Fibroblast of skin of right biceps (primary cell): ENCODE measurements at places on chromosomes 4 and X.

GRCh38 chr4:140702096-140702757 lies 54.0 kb downstream of the TBC1D9 start:
- no peak for DNase-seq

DNA sequence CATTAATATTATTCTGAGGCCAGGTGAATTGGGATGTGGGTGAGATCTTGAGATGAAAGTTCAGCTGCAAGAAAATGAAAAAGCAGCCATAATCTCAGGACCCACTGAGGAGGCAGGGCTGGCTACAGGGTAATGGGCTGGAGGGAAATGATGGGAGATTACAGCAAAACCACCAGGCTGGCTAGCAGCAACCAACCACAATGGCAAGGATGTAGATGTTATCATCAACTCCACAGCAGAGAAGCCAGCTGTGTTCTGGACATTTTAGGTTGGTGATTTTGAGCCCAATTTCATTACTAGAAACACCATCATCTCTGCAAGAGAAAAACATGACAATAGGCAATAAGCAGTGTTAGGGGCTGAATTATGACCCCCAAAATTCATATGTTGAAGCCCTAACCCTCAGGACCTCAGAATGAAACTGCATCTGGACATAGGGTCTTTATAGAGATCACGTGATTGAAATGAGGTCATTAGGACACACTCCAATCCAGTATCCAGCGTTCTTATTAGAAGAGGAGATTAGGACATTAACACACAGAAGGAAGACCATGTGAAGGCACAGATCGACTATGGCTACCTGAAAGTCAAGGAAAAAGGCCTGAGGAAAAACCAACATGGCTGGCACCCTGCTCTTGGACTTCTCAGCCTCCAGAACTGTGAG lies 139.8 kb upstream of the KIT start:
- DNase-seq, result no peak

GRCh38 chrX:23317799-23318724 lies 16.6 kb upstream of the PTCHD1 start:
- peak; percentile 7 for DNase-seq

GRCh38 chr4:2046031-2046961 lies 12.8 kb upstream of the NAT8L start:
- no peak for DNase-seq

GRCh38 chrX:69077895-69078455 lies 87.3 kb downstream of the PJA1 start:
- no peak for DNase-seq

DNA sequence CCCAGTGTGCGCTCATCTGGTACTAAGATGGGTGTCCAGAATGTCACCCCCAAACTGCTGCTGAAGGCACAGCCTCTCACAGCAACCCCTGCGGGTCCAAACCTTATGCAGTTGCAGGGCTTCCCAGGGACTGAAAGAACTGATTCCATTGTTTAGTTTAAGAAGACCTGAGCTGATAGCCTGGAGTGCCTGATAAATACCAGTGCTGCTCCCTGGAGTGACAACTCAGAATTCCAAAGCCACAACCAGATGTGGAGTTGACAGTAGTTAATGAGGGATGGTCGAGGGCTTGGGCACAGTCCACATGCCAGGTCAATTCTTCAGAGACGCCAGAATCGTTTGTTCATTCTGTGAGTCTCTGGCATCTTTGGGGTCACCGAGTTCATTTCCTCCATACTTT lies 71.2 kb downstream of the LNX1 start:
- DNase-seq, result no peak

- DNase-seq, result peak; percentile 10
Observed at GRCh38 chr4:148926276-148927260, 484.4 kb upstream of the NR3C2 start.

DNA sequence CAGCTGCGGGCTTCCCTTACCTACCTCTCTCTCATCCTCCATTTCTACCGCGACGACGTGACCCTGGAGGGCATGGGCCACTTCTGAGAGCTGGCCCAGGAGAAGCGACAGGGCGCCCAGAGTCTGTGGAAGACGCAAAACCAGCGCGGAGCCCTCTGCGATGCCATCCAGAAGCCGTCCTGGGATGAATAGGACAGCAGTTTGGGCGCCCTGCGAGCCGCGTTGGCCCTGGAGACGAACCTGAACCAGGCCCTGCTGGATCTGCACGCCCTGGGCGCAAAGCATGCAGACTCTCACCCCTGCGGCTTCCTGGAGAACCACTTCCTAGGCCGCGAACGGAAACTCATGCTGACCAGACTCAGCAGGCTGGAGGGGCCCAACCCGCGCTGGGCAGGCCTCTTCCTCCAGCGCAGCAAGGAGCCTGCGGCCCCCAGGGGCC lies 52.7 kb upstream of the TMPRSS11F start:
- no peak for DNase-seq

GRCh38 chr4:1238676-1239000 lies 10.3 kb downstream of the CTBP1 start:
- DNase-seq, result no peak

DNA sequence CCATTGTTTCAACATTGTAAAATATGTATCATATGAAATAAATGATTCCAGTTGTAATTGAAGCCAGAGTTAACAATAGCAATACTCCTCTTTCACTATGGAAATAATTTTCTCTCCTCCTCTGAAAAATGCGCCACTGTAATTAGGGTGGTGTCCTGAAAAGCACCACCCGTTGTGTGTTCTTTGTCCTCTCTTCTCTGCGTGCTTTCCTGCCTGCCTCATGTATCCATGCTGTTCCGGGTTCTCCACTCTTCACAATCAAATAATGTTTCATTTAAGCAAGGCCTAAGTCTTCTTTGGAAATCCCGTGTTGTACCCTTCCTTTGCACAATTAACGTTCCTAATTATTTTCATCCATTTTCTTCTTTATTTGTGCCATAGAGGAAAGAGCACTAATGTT lies 293.3 kb downstream of the ADGRL3 start:
- no peak for DNase-seq

GRCh38 chrX:122439831-122440230 lies 744.2 kb upstream of the GRIA3 start:
- peak; percentile 45 for DNase-seq

DNA sequence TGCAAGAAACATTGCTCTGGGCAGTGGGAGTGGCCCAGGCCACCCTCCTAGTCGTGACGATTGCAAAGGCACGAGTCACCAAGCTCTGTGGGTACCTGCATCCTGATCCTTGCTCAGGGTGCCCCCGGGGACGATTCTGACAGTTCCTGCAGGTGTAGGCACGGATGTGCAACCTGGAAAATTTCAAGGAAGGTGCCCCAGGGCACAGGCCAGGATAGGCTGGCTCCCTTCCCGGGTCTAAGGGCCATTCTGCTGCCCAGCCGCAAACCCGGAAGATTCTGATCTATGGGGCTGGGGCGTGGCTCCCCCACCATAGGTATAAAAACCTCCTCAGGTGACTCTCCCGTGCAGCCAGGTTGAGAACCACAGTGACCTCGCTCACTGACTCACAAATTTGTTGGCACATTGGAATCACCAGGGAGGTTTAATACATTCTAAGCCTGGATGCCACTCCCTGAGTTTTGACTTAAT lies 228.5 kb downstream of the PTTG2 start:
- DNase-seq, result peak; percentile 13
